ENCODE measurements at places on chromosomes 6 and 20.
A peak's percentile ranks its signal among the peaks of the same experiment; 100 is the strongest.

DNA sequence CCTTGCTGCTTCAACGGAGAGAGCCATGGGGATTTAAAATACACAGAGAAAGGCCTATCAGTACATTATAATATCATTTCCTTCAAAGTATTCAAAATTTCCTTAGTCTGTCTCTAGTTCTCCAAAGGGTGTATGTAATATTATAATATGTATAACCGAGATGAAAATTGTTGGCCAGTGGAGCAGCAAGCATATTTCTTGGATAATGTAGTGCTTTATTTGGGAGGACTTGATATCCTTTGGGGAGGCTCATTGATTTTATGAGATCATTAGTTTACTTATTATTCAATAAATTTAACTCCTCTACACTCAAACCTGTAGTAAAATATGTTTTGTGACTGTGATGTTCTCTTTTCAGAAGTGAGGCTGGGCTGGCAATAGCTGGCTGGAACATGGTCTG, 802.9 kb upstream of the FLRT3 start:
- DNase-seq = no peak

GRCh38 chr20:32806356-32806755, 13.4 kb upstream of the MAPRE1 start:
- no peak for DNase-seq

GRCh38 chr20:48242623-48243022, 457.3 kb upstream of the SULF2 start:
- no peak for DNase-seq

DNA sequence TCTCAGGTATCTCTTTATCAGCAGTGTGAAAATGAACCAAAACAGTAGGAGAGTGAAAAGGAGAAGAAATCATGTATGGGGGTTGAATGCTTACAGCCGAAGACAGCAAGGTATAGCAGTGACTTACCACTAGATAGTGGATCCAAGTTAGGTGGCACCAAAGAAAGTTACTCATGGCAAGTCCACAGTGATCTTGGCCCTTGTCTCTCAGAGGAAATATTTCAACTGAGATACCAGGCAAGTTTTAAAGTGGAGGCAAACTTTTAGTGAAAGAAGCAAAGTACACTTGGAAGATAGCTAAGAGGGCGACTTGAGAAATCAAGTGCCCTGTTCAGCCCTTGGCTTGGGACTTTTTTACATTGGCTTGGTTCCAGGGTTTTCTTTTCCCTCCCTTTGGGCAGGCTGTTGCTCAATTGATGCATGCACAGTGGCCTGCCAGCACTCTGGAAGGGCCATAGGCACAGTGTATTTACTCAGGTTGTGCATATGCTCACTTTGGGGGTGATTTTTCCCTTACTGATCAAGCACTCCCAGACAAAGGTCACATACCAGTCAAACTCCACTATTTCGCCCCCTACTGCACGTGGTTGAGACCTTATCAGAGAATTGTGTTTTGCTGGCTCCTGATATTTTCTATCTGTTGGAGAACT, 329.5 kb upstream of the KHDRBS2 start:
- no peak for DNase-seq

DNA sequence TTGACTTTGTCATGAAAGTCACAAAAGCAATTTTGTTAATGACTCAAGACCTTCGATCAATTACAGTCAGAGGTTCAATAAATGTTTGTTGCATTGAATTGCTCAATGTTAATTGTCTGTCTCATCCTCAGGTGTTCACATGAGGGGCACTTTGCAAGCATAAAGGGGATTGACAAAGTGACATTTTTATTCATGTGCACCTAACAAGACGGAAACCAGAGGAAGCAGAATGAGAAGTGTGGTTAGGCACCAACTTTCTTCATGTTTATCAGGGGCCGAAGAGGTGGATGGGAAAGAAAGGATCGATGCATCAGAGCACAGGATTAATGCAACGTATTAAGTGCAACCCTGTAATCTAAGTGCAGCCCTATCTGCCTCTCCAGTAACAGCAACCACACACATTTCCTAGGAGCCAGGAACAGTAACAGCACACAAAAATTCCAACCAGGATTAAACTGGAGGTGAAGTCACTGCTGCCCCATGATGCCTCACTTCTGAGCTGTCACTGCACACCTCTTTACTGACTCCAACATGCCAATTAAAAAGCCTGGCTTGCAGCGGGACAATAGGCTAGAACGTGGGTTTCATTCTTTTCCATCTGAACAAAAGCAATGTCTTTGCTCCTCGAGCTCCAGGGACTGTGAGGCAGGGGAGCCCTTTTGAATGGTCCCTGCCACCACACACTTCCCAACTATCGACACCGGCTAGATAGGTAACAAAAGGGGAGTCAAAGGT, 262.7 kb downstream of the CD83 start:
- no peak for DNase-seq

- DNase-seq = no peak
These were observed 264.3 kb downstream of the PTPRK start for GRCh38 chr6:128256095-128256494.

DNA sequence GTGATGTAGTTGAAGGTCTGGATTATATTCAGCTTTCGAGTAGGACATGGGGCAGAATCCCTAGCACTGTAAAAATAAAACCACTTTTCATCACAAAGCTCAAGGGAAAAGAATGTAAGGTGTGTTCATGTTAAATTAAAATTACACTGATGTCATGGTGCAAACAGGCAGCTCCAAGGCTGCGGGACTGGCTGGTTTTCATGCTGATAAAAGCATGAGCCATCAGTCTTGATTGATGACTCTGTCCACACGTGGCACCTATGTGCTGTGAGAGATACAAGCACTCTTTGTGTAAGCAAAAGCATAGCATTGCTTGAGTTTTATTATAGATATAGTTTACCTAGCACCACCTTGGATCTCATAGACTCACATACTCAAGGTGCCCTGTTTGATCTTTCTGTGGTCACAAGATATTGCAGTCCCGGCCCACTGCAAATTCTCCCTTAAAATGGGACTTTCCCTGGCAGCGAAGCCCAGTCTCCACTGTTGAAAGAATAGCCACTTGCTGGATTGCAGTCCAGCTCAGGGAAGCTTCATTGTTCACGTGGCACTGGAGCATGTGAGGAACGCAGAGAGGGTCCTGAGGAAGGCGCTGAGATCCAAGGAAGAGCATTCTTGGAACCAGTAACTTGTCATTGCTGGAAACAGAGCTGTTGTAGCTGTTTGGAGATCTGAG, 90.6 kb downstream of the TIAM2 start:
- DNase-seq = no peak

- no peak for DNase-seq
These were observed 46.9 kb upstream of the ADGRF4 start for GRCh38 chr6:47651505-47651944.

GRCh38 chr20:50335105-50335504, 144.5 kb downstream of the CEBPB start:
- no peak for DNase-seq

GRCh38 chr6:31888276-31889258, 8.9 kb downstream of the EHMT2 start:
- no peak for DNase-seq

- DNase-seq = no peak
These were observed 67.9 kb upstream of the MAP7 start for GRCh38 chr6:136618086-136618485.

GRCh38 chr20:42837456-42837855, 352.2 kb downstream of the PTPRT start:
- DNase-seq = no peak

DNA sequence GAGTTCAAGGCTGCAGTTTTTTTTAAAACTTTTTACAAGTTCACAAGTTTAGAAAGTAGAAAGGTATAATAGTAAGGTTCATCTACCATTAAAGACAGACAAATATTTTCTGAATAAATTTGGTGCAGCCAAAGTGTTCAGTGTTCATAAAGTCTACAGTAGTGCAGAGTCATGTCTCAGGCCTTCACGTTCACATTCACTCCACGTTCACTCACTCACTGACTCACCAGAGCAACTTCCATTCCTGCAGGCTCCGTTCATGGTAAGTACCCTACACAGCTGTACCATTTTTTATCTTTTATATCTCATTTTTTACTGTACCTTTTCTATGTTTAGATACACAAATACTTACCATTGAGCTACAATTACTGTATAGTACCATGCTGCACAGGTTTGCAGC, 67.6 kb downstream of the B4GALT5 start:
- peak; percentile 50 for DNase-seq

DNA sequence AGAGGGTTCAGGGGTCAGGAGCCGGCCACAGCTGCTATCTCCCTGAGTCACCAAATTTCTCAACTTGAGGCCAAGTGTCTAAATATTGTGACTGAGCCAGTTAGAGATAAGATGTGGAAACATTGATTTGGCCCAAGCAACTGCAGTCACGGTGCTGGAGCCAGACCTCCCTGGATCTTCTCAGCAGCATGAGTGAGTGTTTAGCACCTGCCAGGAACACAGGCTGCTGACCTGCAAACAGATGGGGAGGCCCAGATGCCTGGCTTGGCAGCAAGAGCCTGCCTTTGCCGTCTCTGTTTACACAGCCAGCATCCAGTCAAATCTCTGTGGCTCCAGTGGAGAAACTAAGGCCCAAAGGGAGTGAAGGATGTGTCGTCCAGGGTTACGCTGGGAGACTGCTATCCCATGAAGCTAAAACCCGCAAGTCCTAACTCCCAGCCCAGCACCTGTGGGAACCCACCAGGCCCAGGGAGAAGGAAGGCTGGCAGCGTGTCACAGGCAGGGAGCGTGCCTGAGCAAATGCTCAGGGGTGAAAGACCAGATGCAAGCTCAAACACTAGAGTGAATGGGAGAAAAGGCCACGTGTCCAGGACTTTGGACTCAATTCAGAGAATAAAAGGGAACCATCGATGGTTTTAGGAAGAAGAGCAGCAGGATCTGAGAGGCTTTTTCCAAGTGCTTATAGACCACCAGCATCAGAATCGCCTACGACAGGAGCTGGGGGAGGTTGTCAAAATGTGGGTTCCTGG, 15.9 kb upstream of the PTGIS start:
- no peak for DNase-seq

- DNase-seq = no peak
These were observed 3.7 kb downstream of the PHACTR1 start for GRCh38 chr6:12720310-12720709.

DNA sequence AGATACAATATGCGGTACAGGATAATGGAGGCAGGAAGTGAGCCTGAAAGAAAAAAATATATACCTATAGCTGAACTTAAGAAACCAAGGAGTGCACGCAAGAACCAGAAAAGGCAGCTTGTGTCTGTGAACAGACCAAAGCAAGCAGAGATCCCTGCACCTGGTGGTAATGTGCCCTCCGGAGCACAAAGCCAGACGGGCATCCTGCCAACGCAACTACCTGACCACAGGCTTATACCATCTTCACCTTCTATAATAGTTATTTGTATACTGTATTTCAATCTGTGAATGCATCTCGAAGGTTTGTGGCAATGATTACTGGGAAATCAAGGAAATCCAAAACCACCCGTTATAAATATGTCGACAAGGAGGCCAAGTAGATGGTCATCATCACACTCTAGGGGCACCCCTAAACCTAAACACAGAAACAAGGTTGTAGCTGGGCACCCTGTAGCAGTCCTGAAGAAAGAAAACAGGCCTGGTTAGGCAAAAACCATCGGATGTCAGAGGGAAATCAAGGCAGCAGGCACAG, 801 bp downstream of the FBXL4 start:
- DNase-seq = no peak

DNA sequence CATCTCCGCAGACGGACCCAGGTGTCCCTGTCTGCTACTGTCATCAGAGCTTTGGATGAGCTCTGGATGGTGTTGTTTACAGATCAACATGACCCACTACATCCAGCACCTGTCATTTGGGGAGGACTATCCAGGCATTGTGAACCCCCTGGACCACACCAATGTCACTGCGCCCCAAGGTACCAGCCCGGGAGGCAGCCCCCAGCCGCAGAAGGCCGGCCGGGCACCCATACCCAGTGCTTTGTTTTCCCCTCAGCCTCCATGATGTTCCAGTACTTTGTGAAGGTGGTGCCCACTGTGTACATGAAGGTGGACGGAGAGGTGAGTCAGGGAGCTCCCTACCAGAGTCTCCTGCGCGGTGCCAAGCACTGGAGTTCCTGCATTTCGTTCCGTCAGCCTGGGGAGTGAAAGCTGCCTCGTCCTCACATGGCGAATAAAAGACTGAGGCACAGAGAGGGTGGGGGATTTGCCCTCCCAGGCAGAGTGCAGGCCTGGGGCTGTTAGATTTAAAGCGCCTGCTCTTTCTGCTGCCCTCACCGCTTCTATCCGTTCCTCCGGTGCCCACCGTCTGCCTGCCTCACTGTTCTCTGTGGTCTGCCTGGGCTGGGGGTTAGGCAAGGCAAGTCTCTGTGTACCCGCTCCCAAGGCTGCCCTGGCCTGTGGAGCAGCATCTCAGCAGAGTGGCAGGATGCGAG, 14.2 kb downstream of the ERGIC3 start:
- no peak for DNase-seq

GRCh38 chr6:157230910-157231309, 92.4 kb downstream of the TMEM242 start:
- no peak for DNase-seq

- DNase-seq = peak; percentile 12
These were observed 166.4 kb upstream of the PRND start for GRCh38 chr20:4555188-4555890.

- DNase-seq = no peak
These were observed 2.3 kb downstream of the TUBB start for GRCh38 chr6:30722280-30723112.

- DNase-seq = no peak
These were observed 2.2 kb upstream of the OSER1 start for GRCh38 chr20:44212792-44213191.

GRCh38 chr6:154347981-154348380, 8.6 kb downstream of the IPCEF1 start:
- no peak for DNase-seq

DNA sequence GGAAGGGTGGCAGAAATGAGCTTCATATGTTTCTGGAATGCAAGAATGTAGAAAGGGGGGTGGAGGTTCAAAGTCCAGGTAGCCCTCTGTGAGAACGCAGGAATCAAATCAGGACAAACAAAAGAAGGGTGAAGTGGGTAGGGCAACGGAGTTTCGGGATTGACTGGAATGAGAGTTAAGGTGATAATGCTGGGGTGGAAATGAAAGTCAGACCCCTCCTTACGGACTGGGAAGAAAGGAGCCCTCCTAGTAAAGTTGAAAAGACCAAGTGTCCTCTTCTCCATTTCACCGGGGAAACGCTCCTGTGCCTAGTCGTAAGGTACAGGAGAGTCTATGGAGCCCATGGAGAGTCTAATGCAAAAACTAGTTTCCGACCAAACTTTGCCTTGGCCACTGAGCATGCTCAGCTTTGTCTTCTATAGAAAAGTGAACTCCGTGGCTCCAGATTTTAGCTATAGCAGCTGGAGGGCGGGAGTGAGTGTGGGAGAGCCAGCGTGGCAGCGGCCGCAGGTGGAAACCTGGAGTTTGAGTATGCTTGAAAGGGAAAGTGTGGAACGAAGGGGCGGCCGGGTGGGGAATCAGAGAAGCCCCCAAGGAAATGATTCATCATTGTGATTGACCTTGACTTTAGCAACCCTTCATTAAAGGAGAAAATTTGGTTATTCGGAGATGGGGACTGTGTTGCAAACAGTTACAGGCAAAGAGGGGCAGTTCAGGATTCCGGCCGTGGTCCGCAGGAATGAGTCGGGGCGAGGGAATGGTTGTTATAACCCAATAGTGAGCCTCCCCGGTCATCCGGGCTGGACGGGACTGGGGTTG, 1.3 kb upstream of the LRRC1 start:
- DNase-seq = no peak

- no peak for DNase-seq
These were observed 175.8 kb upstream of the VGLL2 start for GRCh38 chr6:117089604-117090003.
